ENCODE measurements at places on chromosomes 6 and 20.

DNA sequence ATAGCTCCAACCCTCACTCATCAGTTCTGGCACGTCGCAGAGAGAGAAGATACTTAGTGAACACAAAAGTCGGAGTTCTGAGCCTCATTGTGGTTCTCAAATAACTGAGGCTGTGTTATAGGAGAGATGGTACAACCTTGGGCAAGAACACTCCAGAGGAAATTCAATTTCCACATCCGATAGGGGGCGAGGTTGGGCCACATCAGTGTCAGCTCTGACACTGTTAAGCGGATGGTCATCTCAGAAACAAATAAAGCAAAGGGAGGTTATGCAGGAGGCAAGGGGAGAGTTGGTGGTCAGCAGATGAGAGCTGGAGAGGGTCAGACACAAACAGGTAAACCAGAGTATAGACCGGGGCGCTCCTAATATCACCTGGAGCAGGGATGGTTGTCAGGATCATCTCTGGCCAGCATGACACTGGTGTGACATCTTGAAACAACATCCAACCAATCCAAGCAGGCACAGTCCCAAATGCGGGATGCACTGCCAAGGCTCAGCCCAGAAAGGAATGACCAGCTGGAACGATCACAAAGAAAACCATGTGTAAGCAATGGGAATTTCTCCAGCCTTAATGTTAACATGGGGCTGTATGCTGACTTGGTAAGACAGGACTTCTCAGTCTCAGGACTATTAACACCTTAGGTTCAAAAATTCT is 331.8 kb downstream of the HACE1 start:
- DNase-seq, result peak; percentile 4

GRCh38 chr6:112923940-112924587 is 576.9 kb downstream of the RFPL4B start:
- DNase-seq, result no peak

GRCh38 chr20:46696791-46697279 is 7.6 kb upstream of the TP53RK start:
- no peak for DNase-seq

DNA sequence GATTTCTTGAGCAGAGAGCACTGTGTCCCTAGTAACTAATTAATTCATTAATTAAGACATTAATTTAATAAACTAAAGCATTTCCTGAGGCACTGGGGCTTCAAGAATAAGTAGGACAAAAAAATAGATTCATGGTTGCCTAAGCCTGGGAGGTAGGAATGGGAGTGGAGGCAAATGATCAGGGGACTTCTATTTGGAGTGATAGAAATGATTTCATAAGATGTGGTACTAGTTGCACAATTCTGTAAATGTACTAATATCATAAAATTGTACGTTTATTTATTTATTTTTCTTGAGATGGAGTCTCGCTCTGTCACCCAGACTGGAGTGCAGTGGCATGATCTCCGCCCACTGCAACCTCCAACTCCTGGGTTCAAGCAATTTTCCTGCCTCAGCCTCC is 287.2 kb downstream of the KHDC1L start:
- no peak for DNase-seq

- no peak for DNase-seq
Measured at GRCh38 chr6:89290401-89291155, 24.5 kb downstream of the GABRR2 start.

DNA sequence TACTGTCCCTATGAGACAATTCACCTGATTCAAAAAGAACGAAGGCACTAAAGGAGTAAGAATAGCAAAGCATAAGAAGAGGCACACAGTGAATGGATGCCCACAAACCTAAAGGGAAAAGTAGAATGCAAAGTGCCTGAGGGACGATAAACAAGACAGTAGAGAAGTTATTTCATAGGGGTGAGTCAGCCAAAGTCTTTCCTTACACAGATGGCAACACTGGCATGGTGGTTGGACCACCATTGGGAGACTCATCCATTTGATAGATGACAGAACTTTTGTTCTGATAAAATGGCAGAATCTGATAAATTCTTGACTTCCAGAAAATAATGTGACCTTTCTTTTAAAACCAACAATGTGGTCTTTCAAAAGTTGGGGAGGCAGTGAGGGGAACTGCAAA is 148.1 kb upstream of the HDAC2 start:
- DNase-seq, result no peak

DNA sequence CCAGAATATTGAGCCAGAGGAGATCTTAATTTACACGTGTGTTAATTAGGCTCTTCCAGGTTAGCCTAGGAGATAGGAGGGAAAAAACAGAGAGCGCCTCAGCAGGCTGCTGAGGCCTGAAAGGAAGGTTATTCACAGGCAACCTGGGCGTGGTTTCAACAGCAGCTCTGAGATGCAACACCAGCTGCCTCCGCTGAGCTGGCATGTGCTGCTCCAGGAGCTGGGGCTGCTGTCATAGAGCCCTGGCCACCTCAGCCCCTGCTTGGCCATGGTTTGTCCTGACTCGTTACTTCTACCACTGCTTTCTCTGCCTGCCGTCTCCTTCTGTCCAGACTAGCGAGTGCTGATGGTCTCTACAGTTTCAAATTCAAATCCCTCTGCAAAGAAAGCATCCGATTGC is 32.4 kb upstream of the RPP40 start:
- no peak for DNase-seq

- DNase-seq, result no peak
Measured at GRCh38 chr20:57244221-57244585, 22.2 kb downstream of the BMP7 start.

DNA sequence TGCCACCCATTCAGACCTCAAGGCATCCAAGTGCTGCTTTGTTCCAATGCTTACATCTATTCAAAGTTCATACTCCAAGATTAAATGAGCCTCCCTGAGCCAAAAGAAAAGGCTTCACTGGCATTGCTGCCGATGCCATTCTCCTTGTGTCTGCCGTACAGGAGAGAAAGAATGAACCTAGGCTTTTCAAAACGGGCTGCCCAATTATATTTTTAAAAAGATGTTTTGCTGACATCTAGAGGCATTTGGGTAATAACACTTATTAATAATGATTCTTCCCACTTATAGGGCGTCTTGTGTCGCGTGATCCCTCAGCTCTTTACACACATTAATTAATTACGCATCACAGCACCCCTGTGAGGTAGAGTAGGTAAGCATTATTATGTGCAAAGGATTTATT is 545.6 kb downstream of the PKHD1 start:
- DNase-seq, result no peak

- DNase-seq, result no peak
Measured at GRCh38 chr6:130766239-130767144, 60.7 kb upstream of the SMLR1 start.

DNA sequence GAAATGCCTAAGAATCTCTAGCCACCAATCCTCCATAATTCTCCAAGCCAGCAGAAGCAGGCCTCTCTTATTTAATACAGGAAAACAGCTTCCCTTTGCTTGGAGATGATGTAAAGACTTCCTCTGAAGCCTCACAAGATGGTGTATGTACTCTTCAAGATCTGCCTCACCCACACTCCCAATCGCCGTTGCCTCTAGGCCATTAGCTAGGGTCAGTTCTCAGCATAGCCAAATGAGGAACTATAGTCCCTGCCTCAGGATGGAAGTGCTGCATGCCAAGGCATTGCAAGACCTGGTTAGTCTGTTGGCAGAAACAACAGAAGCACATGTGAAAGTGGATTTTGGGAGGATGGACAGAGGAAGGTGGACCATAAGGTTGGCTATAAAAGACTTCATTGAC is 139.1 kb downstream of the SCML4 start:
- DNase-seq, result no peak

GRCh38 chr6:127869772-127870404 is 31.0 kb downstream of the THEMIS start:
- no peak for DNase-seq

DNA sequence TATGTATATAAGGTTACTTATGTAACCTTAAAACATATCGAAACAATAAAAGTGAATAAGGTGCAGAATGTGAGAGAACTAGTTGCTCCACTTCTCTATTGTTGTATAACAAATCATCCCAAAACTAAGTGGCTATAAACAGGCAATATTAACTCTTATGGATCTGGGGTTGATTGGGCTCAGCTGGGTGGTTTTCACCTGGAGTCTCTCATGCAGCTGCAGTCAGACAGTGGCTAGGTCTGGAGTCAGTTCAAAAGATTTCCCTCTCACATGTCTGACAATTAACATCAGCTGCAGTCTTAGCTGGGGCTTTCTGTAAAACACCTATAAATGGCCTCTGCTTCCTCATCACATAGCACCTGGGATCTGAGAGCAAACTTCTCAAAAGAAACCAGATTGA is 288.4 kb upstream of the SASH1 start:
- DNase-seq, result no peak

DNA sequence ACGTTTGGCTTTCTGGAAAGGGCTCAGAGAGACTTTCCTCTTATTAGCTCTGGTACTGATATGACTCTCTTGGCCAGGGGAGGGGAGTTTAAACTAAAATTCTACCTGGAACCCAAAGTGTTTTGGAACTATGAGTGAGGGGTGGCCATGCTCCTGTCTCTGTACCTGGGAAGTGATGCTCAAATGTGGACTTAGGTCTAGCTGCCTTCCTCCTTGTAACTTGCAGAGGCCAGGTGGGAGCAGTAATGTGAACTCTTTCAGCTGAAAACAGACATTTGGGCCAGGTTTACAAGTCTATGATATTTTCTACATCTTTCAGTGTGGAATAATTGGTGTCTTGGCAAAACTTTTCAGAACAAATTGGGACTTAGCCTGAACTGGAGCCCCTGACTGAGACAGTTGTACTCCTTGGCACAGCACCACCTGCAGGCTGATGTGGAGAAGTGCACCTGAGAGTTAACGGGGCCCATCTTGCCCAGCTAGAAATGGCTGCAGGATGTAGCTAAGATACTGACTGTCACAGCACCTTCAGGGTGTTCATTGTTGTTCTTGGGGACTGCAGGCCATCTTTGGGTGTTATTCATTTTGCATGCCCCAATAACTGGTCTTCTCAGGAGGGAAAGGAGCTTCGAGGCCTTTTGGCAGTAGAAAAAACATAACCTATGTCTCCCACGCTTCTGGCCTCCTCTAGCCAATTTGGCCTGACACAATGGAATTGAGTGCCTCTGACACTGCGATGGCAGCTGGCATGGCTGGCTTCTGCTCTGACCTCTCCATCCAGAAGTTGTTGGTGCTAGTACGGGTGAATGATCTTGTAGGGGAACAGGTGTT is 37.1 kb downstream of the CD109 start:
- peak; percentile 75 for DNase-seq

All from stimulated activated naive CD8-positive, alpha-beta T cell treated with anti-CD3 and anti-CD28 coated beads, Interleukin-15, Interleukin-2, amounts not matched to agents 100 U/mL and 50 U/mL, for 24 hours (primary cell).